GM10248 (cell line): ENCODE measurements at places on chromosomes 16 and 17.

DNA sequence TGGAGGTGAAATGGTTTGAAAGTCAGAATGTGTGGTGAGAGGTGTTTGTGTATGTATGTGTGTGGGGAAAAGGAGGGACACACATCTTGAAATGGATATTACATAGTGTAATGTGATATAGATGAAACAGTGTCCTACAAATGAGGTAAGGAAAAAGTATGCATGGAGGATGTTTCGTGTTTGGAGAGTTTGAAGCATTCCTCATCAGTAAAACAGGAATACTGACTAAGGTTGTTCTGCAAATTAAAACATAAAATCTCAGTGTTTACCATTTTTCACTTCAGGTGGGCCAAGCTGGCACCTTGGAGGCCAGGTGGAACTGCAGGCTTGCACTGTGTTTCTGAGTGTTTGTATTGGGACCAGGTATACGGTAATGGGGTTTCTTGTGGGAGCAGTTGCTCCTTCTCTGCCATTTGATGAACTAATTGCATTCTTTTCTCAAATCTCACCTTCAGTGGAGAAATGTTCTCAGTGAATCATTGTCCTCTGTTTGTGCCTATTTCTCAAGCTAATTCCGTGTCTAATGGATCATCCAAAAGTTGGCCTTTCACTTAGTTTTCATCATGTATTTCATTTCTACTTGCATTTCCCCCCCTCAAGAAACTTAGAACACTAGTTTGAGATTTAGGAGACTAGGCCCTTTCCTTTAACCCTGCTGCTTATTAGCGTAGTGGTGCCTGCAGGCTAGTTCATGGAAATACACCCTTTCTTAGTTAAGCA lies 8.2 kb upstream of the TBKBP1 start:
- DNase-seq = no peak

- no peak for DNase-seq
Observed at GRCh38 chr16:27315333-27316037, 1.7 kb downstream of the IL4R start.

- DNase-seq = no peak
Observed at GRCh38 chr17:80706463-80706867, 161.8 kb downstream of the RPTOR start.

GRCh38 chr16:30805370-30806169 lies 18.6 kb upstream of the ZNF629 start:
- DNase-seq = peak; percentile 65

- DNase-seq = no peak
Observed at GRCh38 chr17:5283571-5284315, 1.7 kb downstream of the RABEP1 start.
